GM18507 (cell line): ENCODE measurements at places on chromosomes 2 and 18.

- DNase-seq, result no peak
Measured at GRCh38 chr2:460861-461260, 173.0 kb upstream of the ALKAL2 start.

GRCh38 chr2:206647985-206648384 is 5.7 kb downstream of the FAM237A start:
- no peak for DNase-seq

DNA sequence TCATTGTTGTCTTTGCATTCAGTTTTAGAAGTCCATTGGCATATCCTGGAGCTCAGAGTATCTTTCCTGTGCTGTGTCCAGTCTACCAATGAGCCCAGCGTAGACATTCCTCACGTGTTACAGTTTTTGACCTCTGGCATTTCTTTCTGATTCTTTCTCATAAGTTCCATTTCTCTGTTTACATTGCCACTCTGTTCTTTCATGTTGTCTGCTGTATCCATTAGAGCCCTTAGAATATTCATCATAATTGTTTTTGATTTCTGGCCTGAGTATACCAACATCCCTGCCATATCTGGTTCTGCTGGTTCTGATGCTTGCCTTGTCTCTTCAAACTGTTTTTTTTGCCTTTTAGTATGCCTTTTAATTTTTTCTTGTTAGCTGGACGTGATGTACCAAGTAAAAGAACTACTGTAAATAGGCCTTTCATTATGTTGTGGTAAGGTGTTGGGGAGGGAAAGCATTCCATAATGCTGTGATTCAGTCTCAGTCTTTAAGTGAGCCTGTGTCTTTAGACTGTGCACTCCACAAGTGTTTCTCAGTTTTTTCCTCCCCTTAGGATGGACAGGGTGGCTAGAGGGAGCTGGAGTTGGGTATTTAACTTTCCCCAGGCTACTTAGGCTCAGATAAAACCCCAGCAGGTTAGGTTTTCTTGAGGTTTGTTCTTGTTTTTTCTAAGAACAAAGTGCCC is 35.6 kb downstream of the CEP192 start:
- no peak for DNase-seq

GRCh38 chr2:15734674-15735483 is 143.2 kb downstream of the DDX1 start:
- DNase-seq, result no peak

- no peak for DNase-seq
Measured at GRCh38 chr2:225399504-225399903, at the start of gene NYAP2. Gene NYAP2, plus strand, starts transcription at chr2:225399710. Its CDS starts 9,171 bp downstream, at chr2:225408881.

- no peak for DNase-seq
Measured at GRCh38 chr2:190862571-190862991, 18.0 kb upstream of the GLS start.

DNA sequence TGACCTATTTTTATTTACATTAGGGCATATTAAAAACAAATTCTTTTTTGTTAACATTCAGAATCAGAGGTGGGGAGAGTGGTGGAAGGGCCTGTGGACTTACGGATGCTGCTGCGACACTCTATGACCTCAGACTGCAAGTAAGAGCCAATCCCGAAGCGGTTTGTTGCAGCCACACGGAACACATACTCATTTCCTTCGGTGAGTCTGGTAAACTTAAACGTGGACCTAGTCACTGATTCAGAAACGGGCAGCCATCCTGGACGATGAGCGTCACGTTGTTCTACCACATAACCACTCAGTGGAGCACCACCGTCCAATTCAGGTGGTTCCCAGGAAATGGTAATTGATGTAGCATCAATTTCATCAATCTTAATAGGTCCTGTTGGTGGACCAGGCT is 61.9 kb downstream of the PLEKHA3 start:
- no peak for DNase-seq

- DNase-seq, result no peak
Measured at GRCh38 chr2:11907190-11907589, 160.8 kb downstream of the LPIN1 start.

GRCh38 chr2:224956706-224957105 is 85.6 kb downstream of the DOCK10 start:
- DNase-seq, result no peak

GRCh38 chr18:53644799-53645471 is 579.5 kb downstream of the MBD2 start:
- no peak for DNase-seq

GRCh38 chr2:236400046-236400574 is 135.9 kb upstream of the ASB18 start:
- DNase-seq, result no peak

GRCh38 chr2:180446492-180446891 is 439.4 kb upstream of the CWC22 start:
- DNase-seq, result no peak

GRCh38 chr2:239354132-239354790 is 46.6 kb downstream of the HDAC4 start:
- no peak for DNase-seq

DNA sequence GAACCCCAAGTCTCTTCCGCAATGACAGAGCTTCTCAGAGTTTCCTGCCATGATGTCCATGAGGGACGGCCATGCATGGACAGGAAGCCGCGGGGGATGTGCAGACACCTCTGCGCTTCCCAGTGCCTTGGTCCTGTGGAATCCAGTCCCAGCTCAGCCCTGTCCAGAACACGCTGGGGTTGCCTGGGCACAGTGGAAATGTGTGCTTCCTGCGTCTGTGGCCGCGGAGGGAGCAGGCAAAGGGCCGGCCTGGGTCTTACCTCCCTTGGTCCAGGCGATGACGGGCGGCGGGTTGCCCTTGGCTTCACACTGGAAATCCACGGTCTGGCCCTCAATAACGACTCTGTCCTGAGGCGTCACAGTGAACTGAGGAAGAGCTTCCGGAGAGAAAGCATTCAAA is 79.6 kb downstream of the PXDN start:
- DNase-seq, result no peak

GRCh38 chr2:212970132-212970531 is 181.3 kb downstream of the IKZF2 start:
- no peak for DNase-seq

GRCh38 chr2:61253136-61253535 is 91.1 kb downstream of the C2orf74 start:
- no peak for DNase-seq

GRCh38 chr2:67566285-67566684 is 169.2 kb downstream of the ETAA1 start:
- DNase-seq, result no peak

DNA sequence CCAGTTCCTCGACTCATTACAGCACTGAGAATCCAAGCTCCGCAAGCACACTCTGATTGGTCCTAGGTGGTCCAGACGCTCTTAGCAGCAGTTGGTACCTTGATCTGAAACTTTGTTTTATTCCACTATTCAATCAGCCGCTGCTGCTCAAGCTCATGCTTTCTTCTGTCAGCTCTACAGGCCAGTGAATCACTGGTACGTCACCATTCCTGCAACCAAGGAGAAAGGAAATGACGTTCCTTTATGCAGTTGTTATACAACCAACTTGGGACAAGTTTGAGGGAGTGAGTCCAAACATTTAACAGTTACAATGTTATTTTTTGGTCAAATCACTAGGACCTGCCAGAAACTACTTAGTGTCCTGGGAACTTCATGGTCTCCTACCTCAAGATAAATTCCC is 398.8 kb upstream of the TMEFF2 start:
- no peak for DNase-seq

- DNase-seq, result peak; percentile 35
Measured at GRCh38 chr2:197145471-197146056, 165.0 kb downstream of the ANKRD44 start.

DNA sequence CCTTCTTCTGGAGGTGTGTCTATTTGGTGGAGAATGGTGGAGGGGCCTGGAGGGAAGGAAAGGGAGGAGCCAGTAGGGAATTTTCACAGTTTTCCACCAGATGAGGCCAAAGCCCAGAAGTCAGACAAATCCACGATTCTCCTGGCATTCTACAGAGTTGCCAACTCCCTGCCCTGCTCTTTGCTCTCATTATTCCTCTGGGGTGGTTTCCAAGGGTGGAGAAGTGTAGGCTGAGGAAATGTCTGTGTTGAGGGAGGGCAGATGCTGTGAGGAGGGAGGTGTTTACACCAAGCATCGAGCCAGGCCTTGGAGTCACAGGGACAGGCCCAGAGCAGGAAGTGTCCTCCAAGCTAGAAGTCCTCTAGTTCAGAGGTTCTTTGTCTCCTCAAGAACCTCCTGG is 124.1 kb upstream of the LGALSL start:
- no peak for DNase-seq

GRCh38 chr18:79185648-79186047 is 116.5 kb downstream of the ATP9B start:
- no peak for DNase-seq

GRCh38 chr2:182581196-182581935 is 134.7 kb upstream of the DNAJC10 start:
- no peak for DNase-seq

GRCh38 chr2:55051026-55051866 is 995 bp upstream of the RTN4 start:
- DNase-seq, result no peak

GRCh38 chr2:177315364-177315763 is 50.8 kb upstream of the NFE2L2 start:
- no peak for DNase-seq

DNA sequence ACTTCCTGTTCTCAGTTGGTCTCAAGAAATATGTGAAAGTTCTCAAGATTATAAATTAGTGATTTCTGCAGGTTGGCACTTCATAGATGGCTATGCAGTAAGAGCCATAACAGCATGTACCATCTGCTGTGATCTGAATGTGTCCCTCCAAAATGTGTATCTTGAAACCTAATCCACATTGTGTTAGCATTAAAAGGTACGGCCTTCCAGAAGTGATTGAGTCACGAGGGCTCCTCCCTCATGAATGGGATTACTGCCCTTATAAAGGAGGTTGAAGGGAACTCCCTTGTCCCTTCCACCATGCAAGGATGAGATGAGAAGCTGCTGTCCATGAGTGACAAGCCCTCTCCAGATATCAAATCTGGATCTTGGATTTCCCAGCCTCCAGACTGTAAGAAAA is 45.0 kb downstream of the METTL4 start:
- DNase-seq, result no peak

GRCh38 chr2:165825041-165825440 is 31.0 kb upstream of the GALNT3 start:
- no peak for DNase-seq

DNA sequence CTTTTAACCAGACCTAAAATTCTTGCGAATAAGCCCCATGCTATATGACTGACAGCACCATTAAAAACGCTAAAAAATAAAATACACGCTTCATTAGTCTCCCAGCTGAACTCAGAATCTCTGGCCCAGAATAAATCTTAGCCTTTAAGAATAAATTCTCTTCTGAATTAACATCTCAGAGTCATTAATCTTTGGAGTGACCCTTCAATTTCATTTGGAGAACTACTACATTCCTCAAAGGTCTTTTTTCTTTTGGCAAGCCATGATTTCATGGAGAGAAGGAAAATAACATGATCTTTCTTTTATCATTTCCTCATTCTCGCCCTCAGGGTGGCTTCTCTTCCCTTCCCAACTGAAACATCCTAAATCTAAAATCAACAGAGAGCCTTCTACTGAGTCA is 259.0 kb downstream of the AFF3 start:
- no peak for DNase-seq

DNA sequence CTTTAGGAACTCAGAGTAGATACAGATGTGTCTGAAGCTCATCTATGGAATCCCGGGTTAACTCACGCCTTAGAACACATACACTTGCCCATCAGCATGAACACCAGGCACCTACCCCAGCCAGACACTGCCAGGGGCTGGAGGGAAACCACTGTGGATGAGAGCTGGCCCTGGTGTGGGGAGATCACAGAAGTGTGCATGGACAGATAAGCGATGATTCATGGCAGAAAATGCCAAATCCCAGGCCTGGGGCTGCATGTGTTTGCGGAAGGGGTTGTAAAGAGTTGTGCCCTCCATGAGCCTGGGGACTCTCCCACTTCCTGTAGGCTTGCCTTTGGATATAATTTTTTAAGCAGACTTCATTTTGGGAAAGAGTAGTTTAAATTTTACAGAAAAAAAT is 193.4 kb downstream of the FHOD3 start:
- no peak for DNase-seq

DNA sequence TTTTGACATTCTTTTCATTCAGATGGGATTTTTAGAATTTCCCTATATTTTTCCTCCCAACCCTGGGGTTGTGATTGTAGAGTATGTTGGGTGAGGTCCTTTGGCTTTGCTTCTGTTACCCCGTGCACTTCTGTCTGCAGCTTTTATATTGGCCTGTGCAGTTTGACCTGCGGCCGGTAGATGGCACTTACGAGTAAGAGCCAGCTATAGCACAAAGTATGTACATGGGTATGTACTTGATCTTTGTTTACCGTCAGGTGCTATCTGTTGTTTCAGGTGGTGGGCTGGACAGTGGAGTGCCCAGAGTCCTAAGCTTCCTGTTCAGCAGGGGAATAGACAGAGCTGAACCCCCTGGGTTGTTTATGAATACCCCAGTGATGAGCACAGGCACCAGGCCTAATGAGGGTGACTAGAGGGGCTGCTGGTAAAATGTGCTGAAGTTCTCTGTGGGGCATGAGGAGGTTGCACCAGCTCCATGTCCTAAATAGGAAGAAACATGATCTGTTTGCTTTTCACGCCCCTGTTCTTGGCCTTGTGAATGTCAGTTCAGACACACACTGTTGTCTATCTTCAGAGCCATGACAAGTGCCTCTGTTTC is 58.9 kb upstream of the THUMPD2 start:
- peak; percentile 8 for DNase-seq

DNA sequence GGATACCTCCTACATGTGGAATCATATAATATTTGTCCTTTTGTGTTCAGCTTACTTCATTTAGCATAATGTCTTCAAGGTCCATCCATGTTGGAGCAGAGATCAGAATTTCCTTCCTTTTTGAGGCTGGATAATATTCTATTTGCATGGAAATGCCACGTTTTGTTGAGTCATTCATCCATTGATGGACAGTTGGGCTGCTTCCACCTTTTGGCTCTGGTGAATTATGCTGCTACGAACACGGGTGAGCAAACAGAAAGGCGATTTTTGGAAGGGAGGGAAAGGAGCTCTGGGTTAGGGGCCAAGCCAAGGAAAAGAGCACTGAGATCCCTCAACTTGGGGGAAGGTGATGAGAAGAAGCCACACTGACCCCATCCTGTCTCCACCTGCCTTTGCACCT is 260.5 kb downstream of the TNS1 start:
- no peak for DNase-seq
